ENCODE measurements at places on chromosomes 11 and 22. TPM values are rescaled to one million over a fixed set of nuclear protein-coding genes. Genes with fewer than 3 reads are reported as not detected.

GRCh38 chr11:71191201-71191600 is 61.2 kb downstream of the SHANK2 start:
- no peak for DNase-seq

DNA sequence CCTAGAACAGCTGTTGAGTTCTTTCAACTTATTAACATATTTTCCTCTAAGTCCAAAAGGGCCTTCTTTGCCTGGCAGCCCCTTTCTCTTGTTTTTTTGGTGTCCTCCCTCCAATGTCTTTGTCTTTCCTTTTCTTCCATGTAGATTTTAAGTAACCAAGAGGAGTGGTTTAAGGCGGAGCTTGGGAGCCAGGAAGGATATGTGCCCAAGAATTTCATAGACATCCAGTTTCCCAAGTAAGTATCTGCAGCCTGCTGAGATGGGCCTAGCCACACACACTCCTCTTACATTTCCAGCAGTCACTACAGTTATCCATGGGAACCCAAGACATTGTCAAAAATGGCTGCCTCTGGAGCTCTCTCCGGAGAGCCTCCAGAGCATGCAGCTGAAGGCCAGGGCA is 4.5 kb upstream of the TMA7B start:
- DNase-seq: no peak

GRCh38 chr11:76748948-76749347 is 34.2 kb upstream of the TSKU start:
- no peak for DNase-seq

DNA sequence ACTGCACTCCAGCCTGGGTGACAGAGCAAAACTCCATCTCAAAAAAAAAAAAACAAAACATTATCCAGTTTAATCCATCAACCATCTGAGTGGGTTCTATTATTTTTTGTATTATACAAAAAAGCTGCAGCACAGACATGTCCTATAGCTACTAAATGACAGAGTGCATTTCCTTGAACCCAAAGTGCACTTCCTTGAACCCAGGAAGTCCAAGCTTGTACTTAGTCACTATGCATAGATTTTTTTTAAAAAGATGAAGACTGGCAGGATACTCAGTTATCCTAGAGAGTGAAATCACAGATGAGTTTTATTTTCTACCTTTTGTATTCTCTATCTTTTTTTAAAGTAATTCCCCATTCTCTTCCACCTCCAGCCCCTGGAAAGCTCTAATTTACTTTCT is 8.0 kb upstream of the RRAS2 start:
- no peak for DNase-seq

DNA sequence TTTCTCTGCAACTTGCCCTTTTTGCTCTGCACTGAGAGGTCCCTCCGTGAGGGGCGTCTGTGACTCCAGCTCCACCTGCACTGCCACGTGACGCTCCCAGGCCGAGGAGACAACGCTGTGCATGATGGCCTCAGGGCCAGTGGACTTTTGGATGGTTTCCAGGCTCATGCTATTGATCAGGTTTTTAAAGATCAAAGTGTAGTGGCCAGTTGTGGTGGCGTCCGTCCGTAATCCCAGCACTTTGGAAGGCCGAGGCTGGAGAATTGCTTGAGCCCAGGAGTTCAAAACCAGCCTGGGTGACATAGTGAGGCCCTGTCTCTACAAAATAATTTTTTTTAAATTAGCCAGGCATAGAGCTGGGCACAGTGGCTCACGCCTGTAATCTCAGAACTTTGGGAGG is 16.1 kb downstream of the RPL3 start:
- DNase-seq: no peak

The FADS1 gene
- total RNA-seq: 56.7 TPM

Measured in astrocyte (in vitro differentiated cells and primary cell).